ENCODE measurements at places on chromosomes 11 and 22. TPM values are rescaled to one million over a fixed set of nuclear protein-coding genes. Genes with fewer than 3 reads are reported as not detected.

The CLMP gene
- total RNA-seq: 12.4 TPM

The FJX1 gene
- total RNA-seq: 5.9 TPM

The FAM111A gene
- total RNA-seq: 38.2 TPM

The LRRC32 gene
- 42.5 TPM for total RNA-seq

The MS4A6E gene
- not detected for total RNA-seq

The SLC5A1 gene
- not detected for total RNA-seq

The OR52I1 gene
- total RNA-seq: not detected

The SEZ6L gene
- total RNA-seq: 0.22 TPM

The PGA5 gene
- not detected for total RNA-seq

- no peak overlapping the region for H3K27ac ChIP-seq
- H3K4me3 ChIP-seq: no peak overlapping the region
- H3K27me3 ChIP-seq: no peaks in the 10 kb centered on the region
- H3K4me1 ChIP-seq: no peaks in the 10 kb centered on the region
- no peak for DNase-seq
These were observed 280.7 kb downstream of the TTC28 start for GRCh38 chr22:28398981-28399380.

GRCh38 chr11:3712274-3712673 is 41.1 kb upstream of the CHRNA10 start:
- peaks cover 36% of the 10 kb centered on the region for H3K36me3 ChIP-seq
- H3K4me1 ChIP-seq: peaks cover 9% of the 10 kb centered on the region
- H3K27me3 ChIP-seq: no peaks in the 10 kb centered on the region
- no peak for DNase-seq
- H3K27ac ChIP-seq: no peak overlapping the region

GRCh38 chr11:17604201-17604914 is 57.3 kb downstream of the OTOG start:
- no peak overlapping the region for H3K27ac ChIP-seq
- no peaks in the 10 kb centered on the region for H3K36me3 ChIP-seq
- H3K27me3 ChIP-seq: no peaks in the 10 kb centered on the region
- no peak for DNase-seq
- no peaks in the 10 kb centered on the region for H3K4me1 ChIP-seq
- no peak overlapping the region for H3K4me3 ChIP-seq

DNA sequence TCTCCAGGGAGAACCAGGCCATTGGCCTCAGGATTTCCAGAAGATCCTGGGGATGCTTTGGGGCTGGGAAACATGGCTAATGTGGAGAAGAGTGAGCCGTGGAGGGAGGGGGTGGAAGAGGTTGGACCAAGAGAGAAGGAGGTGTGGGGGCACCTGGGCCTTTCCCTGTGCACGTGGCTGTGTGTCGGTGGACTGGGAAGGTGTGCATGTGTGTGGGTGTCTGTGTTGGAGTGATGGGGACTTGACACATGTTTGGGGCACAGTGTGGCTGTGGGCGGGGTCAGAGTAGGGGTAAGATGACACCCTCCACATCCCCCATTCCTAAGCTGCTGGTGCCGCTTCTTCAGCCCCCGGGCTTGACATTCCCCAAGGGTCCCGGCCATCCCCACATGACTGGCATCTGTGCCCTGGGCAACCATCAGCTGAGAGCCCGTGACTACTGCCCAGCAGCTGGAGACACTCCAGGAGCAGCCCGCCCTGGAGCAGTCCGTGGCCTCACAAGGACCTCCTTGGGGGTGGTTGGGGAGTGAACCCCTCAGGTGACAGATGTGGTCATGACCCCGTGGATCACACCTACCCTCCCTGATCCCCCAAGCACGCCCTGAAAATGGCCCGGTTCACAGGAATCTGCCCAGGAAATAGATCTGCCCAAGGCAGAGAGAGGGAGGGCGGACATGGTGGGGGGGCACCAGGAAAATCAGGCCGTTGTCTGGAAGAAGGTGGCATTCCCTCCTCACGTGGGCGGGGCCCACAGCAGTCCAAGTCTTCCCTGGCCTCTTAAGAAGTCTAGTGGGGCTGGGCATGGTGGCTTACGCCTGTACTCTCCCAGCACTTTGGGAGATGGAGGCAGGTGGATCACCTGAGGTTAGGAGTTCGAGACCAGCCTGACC is 34.8 kb upstream of the SOX10 start:
- H3K27ac ChIP-seq: no peak overlapping the region
- no peak for DNase-seq
- H3K4me1 ChIP-seq: peaks cover 22% of the 10 kb centered on the region
- H3K36me3 ChIP-seq: no peaks in the 10 kb centered on the region
- no peak overlapping the region for H3K4me3 ChIP-seq
- no peaks in the 10 kb centered on the region for H3K27me3 ChIP-seq

GRCh38 chr22:32331236-32331917 is 26.3 kb upstream of the RFPL3 start:
- peak overlapping the region; percentile 30 for H3K27ac ChIP-seq
- no peaks in the 10 kb centered on the region for H3K27me3 ChIP-seq
- no peak overlapping the region for H3K4me3 ChIP-seq
- H3K4me1 ChIP-seq: peaks cover 12% of the 10 kb centered on the region
- no peaks in the 10 kb centered on the region for H3K36me3 ChIP-seq

GRCh38 chr11:112539741-112540140 is 279.1 kb upstream of the PLET1 start:
- no peak overlapping the region for H3K27ac ChIP-seq
- DNase-seq: no peak
- no peak overlapping the region for H3K4me3 ChIP-seq
- H3K36me3 ChIP-seq: no peaks in the 10 kb centered on the region

DNA sequence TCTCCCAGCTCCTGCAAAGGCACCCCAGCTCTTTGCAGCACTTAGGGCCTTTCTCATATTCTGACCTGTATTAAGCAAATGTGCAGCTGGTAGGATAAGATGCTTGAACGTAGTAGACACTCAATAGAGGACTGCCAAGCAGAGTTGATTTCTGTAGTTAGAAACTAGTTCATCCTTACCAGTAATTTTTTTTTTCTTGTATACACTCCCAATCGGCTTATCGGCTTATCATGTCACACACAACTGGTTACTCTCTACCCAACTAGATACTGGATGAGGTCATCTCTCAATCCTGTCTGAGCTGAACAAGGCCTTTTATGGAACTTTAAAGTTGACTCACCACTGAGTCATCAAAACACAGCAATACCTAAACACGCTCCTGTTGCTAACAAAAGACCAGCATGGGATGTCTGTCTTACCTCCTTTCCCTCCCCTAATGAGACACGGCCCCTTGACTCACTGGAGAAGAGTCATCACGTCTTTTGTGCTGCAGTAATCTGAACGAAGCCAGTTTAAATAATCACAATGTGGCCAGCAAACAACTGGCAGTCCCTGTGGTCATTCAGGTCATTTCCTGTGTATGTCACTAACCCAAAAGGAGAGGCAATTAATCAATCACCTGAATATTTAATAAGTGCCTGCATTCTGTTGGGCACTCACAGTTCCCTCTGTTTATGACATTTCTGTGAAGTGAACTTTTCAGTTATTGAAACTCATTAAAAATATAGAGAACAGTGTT is 7.5 kb upstream of the WEE1 start:
- H3K4me1 ChIP-seq: peaks cover 60% of the 10 kb centered on the region
- no peaks in the 10 kb centered on the region for H3K36me3 ChIP-seq
- DNase-seq: no peak

GRCh38 chr11:97201743-97202612 is 812.2 kb downstream of the JRKL start:
- H3K27ac ChIP-seq: no peak overlapping the region
- H3K36me3 ChIP-seq: no peaks in the 10 kb centered on the region

GRCh38 chr11:117705866-117706265 is 91.2 kb downstream of the DSCAML1 start:
- no peak overlapping the region for H3K27ac ChIP-seq
- no peaks in the 10 kb centered on the region for H3K36me3 ChIP-seq
- H3K4me1 ChIP-seq: no peaks in the 10 kb centered on the region

GRCh38 chr11:123006860-123007542 is 25.4 kb upstream of the BSX start:
- no peak for DNase-seq
- no peaks in the 10 kb centered on the region for H3K4me1 ChIP-seq
- H3K27ac ChIP-seq: no peak overlapping the region
- H3K36me3 ChIP-seq: no peaks in the 10 kb centered on the region
- no peaks in the 10 kb centered on the region for H3K27me3 ChIP-seq
- no peak overlapping the region for H3K4me3 ChIP-seq

DNA sequence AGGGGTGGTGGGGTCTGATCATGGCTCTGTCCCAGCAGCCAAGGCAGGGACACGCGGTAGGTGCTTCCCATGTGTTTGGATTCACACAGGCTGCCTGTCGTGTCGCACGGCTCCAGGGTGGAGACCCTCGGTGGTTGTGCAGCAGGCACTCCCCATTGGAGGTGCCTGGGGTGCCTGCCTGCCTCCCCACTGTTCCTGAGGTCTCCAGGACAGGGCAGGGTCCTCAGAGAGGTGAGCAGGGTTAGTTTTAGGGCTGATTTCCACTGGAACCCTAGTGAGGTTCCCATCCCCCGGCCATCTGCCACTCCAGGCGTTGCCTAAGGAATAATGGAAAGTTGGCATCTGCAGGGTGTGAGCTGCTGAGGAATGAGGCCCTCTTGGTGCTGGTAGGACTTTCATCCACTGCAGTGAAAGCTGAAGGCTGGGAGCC is 32.3 kb downstream of the OSBPL5 start:
- DNase-seq: no peak
- H3K27ac ChIP-seq: no peak overlapping the region
- no peaks in the 10 kb centered on the region for H3K27me3 ChIP-seq
- H3K36me3 ChIP-seq: no peaks in the 10 kb centered on the region
- H3K4me3 ChIP-seq: no peak overlapping the region

DNA sequence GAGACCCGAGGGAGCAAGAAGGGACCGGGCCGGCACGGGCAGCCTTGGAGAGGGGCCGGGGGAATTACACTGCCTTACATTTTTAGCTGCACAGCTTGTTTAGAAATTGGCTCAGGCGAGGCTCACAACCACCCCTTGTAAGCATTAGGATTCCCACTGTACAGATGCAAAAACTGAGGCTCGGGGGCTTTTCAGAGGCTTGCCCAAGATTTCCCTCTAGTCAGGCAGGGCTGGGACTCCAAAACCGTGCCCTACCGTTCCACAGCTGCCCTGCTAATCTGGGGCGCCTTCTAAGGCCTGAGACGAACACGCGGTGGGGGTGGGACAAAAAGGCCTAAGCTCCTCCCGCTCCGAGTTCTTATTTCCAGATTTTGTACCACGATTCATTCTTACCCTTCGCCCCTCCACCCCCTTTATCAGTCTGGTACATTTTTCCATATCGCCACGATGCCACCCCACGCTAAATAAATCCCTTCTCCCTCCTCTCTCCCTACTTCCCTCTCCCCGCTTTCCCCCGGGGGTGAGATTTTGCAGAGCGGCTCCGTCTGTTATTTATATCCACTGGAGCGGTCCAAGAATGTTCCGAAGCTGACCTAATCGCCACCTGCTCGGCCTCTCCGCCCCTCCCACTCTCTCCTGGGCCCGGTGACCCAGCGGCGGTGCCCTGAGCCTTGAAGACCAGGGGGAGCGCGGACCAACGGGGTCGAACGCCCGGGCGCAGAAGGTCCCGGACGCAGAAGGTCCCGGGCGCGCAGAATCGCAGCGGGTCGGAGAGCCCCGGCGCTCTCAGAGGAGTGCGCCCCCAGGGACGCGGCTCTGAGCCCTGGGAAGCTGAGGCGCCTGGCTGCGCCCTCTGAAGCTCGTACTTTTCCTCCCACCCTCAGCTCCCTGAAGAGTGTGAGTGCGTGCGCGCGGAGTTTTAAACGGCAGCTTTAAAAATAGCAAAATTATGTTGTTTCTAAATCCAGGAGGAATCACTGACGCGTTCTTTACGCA is 764 bp upstream of the PACSIN3 start:
- DNase-seq: peak; percentile 94
- H3K4me3 ChIP-seq: no peak overlapping the region
- H3K36me3 ChIP-seq: no peaks in the 10 kb centered on the region
- H3K4me1 ChIP-seq: peaks cover 38% of the 10 kb centered on the region
- no peaks in the 10 kb centered on the region for H3K27me3 ChIP-seq

DNA sequence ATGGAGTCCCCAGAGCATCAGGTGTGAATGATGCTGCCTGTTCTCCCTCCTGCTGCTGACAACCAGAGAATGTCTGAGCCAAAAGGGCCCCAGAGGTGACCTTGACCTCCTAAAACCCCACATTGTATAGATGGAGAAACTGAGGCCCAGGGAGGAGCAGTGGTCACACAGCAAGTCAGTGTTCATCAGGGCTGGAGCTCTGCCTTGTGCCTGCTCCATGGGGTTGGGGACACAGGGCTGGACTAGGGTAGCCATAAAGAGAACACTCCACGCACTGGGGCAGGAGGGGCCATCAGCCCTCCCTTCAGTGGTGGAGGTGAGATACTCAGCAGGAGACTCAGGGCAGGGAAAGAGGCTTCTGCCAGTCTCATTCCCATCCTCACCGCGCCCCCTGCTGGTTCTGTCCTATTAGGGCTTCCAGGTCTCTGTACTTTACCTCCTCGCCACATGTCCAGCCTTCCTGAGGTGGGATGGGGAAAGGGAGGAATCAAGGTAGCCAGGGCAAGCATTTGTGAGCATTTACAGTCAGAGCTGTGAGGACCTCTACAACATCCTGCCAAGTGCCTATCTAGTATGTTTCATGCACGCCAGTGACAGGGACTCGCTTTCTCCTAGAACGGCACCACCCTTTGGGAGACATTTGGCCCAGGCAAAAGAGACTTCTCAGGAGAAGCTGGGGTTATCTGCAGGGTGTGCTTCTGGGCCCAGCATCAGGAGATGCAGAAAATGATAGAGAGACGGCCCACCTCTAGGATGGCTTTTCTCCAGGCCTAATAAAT is 43.2 kb downstream of the NEU3 start:
- H3K27me3 ChIP-seq: no peaks in the 10 kb centered on the region
- DNase-seq: peak; percentile 64
- H3K4me3 ChIP-seq: no peak overlapping the region
- H3K4me1 ChIP-seq: no peaks in the 10 kb centered on the region
- no peak overlapping the region for H3K27ac ChIP-seq

- DNase-seq: no peak
- H3K27ac ChIP-seq: no peak overlapping the region
- no peaks in the 10 kb centered on the region for H3K27me3 ChIP-seq
- no peaks in the 10 kb centered on the region for H3K4me1 ChIP-seq
- no peaks in the 10 kb centered on the region for H3K36me3 ChIP-seq
These were observed 5.4 kb downstream of the MUC5B start for GRCh38 chr11:1228101-1228821.

GRCh38 chr11:108880510-108880909 is 215.6 kb downstream of the DDX10 start:
- no peaks in the 10 kb centered on the region for H3K27me3 ChIP-seq
- H3K4me1 ChIP-seq: no peaks in the 10 kb centered on the region
- no peak overlapping the region for H3K4me3 ChIP-seq

DNA sequence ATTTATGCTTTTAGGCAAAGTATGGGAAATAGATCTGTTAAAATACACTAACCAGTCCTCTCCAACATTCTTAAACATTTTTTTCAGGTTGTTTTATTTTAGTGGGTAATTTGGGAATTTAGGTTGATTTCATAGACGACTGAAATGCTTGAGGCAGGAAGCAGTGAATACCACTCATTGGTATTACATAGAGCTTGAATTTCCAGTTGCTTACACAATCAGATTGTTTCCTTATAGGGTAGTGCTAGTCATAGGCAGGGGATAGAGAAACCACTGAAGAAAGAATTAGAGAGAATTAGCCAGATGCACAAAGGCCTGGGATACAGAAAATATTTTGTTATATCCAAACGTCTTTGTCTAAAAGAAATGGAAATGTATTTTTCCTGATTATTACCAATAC is 23.9 kb upstream of the LYVE1 start:
- no peaks in the 10 kb centered on the region for H3K36me3 ChIP-seq
- no peak overlapping the region for H3K27ac ChIP-seq
- H3K4me1 ChIP-seq: no peaks in the 10 kb centered on the region
- no peak overlapping the region for H3K4me3 ChIP-seq
- H3K27me3 ChIP-seq: no peaks in the 10 kb centered on the region

Measured in thyroid gland (tissue), 4 donors.